Midbrain (tissue), 1 donor: ENCODE measurements at places on chromosomes 2 and 18.

GRCh38 chr18:59546188-59546587 lies 151.0 kb downstream of the CCBE1 start:
- no peak for DNase-seq

DNA sequence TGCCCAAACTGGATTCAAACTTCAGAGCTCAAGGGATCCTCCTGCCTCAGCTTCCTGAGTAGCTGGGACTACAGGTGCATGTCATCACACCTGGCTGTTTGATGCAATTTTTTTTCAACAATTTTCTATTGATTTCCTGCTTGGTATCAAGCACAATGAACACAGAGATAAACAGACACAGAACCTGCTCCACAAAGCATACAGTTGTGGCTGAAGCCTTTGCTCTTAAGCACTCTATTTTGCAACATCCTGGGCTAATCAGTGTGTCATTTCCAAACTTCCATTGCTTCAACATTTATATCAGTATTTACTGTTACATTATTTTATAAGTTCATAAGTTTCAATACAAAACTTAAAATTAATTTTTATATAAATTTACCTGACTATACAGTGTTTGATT lies 79.4 kb downstream of the NEB start:
- DNase-seq: no peak

GRCh38 chr2:53750041-53750768 lies 17.4 kb upstream of the CHAC2 start:
- DNase-seq: peak; percentile 48

GRCh38 chr2:20439503-20439902 lies 7.4 kb upstream of the RHOB start:
- DNase-seq: peak; percentile 26

DNA sequence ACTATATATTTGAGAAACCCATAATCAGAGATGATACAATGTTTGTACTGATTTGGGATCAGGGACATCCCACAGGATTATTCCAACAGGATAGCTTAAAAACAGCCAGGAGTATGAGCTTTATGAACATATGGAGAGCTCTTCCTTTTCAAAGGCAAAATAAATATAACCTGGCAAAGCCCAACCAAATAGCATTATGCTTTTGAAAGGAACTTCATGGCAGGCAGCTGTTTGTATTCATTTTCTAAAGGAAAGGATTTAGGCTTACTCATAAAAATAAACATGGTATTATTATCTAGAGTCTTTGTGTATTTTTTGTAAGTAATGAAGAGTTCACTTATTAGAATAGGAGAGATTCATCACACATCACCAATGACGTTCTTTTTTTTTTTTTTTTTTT lies 44.4 kb downstream of the CCDC195 start:
- no peak for DNase-seq

DNA sequence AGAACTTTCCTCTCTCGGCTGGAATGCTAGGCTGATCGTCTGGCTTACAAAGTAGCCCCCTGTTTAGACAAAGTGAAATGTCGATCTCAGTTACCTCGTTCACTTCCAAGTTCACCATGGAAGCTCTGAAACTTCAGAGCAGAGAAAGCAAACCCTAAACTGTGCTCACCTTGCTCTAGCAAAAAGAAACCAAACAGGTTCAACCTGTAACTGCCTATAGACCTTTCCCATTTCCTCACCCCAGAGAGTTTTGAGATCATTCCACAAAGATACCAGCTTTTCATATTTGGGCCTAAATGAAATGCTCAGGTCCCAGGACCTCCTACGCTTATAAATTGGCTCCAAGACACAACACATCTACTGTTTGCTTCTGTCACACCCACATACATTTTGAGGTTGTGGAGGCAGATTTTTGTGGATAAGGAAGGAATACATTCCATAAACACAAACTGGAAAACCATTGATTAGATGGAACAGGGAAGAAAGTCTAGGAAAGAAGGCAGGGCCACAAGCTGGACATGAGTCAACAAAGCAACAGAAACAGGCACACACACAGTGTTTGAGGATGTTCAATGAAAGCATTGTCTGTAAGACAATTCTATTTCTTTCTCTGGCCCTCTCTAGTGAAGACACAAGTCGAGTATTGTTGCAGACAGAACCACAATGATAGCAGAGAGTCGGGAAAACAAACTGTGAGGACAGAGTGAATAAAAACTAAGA lies 52.8 kb upstream of the TGIF1 start:
- DNase-seq: peak; percentile 90

- DNase-seq: no peak
Measured at GRCh38 chr2:91974401-91975129, 2896.7 kb upstream of the TEKT4 start.

GRCh38 chr18:25112821-25113434 lies 239.0 kb downstream of the ZNF521 start:
- no peak for DNase-seq

DNA sequence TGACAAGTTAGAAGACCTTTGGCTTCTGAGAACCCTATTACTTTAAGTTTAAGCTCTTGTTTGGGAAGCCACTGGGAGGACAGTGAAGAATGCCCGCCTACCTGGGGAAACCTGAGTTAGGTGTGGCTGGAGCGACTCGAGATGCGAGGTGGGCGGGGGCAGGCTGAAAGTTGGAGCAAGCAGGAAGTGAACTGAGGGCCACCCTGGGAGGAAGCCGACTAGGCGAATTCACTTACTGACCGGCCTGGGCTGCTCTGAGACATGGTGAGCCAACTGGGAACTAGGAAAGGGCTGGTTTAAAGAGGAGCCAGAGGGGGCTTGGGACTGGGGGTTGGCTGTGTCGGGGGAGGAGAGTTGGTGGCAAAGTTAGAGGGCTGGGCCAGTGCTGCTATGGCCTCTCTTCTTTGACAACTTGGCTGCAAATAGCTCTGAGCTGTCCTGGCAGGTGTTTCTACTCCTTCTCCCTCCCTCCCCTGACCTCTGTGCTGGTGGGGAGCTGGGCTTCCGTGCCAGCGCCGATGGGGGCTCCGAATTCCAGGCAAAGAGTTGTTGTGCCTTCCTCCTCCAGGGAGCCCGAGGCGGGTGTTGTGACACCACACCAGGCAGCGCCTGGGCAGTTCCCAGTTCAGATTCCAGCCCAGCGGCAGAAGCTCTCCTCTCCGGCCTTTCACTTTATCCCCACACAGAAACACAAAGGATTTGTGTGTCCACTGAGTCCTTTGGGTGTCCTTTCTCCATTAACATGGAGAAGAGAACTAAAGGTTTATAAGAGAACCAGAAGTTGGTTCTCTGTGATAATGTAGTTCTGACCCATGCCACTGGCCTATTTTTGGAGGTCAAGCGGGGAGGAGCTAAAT lies at the start of gene VAMP8:
Gene VAMP8, plus strand, starts transcription at position 201 of the 857 bp plus-strand sequence. Its CDS starts 61 bp downstream, at position 262.
- no peak for DNase-seq

- DNase-seq: no peak
Measured at GRCh38 chr2:166786707-166787106, 101.6 kb upstream of the XIRP2 start.

DNA sequence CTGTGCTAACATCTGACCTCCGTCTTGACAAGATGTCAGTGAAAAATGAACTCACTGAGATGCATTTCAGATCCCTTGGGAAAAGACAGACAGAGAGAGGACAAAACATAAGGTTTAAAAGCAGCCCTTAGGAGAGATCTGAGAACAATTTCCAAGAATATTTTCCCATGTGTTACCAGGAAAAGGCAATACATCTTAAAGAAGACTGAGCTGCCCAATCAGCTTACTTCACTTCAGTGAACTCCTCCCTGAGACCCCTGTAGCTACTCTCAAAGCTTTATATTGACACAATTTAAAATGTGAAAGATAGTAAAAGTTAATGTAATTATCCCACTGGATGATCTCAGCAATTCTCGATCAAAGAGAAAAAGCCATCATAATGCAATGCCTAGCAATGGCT lies 505.0 kb downstream of the DCC start:
- no peak for DNase-seq

DNA sequence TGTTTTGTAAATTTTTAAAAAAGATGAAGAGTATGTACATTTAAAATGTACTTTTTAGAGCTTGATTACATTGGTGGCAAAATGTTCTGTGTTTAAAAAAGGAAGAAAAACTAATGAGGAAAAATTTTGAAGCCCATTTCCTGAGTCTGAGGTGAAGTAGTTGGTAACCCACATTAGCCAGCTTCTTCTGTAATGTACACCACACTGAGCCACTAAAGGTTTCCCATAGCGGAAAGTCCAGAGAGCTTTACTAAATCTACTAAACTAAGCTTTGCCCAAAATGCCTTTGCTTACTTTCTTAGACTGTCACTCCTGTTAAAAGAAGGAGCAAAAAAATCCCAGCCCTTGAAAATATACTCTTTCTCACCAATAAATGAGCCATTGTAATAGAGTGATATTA lies 804.8 kb upstream of the ZEB2 start:
- DNase-seq: no peak

DNA sequence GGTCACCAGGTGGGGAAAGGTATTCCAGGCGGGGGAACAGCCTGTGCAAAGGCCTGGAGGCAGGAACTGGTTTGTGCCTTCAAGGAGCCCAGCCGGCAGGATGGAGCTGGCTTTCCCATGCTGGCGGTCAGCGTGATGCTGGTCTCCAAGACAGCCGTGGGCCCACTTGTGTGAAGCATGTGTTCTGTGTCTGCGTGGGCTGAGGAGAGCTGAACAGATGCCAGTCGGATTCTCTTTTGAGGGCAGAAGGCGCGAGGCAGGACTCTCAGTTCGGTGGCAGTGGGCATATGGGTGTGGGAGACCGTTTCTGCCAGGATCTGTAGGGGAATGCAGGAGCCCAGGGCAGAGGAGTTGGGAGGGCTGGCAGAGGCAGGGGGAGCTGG lies 191.6 kb downstream of the TWIST2 start:
- no peak for DNase-seq

DNA sequence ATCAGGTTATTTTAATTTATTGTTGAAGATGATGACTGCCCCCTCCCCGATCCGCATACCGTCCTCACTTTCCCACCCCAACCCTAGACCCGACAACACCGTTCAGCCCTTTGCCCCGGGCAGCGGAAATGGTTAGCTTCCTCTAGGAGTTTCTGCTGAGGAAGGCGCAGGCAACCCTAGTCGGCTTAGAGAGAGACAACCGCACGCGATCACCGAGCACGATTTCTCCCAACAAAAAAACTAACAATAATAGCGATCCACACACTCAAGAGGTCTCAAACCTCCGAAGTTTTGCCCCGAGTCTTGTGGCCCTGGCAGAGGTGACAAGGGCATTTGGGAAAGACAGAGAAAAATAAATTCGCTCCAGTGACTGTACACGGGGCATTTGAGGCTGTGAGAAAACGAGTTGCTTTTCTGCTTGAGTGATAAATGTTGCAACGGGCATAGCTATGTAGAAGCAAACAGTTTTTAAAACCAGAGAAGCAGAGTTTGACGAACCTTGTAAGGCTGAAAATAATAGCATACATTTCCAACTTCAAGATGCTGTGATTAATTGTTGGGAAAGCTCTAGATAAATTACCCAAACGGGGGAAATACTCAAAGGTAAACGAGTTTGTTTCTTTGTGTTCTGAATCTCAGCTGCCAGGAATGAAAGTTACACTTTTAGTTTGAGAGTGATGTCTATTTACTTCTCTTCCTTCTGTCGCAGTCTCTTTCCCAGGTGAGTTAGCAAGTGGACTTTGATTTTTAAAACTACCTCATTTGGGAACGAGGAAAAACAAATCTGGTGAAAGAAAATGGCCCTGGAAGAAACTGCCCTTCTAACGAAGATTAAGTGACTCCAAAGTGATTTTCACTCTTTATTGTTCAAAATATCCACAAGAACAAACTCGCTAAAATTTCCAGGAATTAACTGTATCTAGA lies 11.0 kb upstream of the SIX3 start:
- no peak for DNase-seq

- no peak for DNase-seq
Measured at GRCh38 chr18:57086163-57086562, 60.7 kb upstream of the BOD1L2 start.

- DNase-seq: no peak
Measured at GRCh38 chr2:55751966-55752365, 58.3 kb upstream of the PNPT1 start.

DNA sequence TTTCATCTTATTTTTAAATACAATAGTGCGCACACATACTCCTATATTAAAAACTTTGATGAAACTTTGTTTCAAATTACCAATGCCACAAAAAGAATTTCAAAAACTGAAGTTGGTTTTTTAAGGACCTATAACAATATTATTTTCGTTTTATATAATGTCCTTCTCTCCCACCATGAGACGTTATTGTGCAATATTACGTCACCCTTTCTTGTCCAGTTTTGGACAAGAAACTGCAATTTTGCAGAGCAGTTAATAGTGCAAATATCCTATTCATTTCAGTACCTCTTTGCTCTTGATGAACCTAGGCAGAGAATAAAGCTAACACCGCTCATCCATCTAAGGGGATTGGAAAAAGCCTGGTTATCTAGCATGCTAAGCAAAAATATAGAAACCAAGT lies 9.7 kb upstream of the ZNF516 start:
- DNase-seq: no peak

- no peak for DNase-seq
Measured at GRCh38 chr2:175147186-175147585, 20.8 kb downstream of the ATF2 start.

DNA sequence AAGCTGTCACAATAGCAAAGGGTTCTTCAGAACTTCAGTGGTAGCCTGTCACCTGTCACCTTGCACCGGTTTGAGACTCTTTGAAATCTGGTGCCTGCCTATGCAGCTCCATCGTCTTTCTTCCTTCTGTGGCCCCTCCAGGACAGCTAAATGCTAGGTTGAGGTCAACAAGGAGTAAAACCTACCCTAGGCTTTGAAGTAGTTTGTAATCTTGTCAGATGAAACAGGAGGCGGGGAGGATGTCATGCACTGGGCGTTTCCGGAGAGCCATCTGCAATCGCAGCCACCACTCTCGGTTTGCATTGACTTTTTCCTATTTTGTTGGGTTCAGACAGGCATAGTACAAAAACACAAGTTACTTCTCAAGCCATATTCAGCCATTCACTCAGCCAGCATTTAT lies 116.7 kb downstream of the LPIN1 start:
- no peak for DNase-seq

GRCh38 chr2:239696559-239697207 lies 295.9 kb upstream of the HDAC4 start:
- DNase-seq: no peak

DNA sequence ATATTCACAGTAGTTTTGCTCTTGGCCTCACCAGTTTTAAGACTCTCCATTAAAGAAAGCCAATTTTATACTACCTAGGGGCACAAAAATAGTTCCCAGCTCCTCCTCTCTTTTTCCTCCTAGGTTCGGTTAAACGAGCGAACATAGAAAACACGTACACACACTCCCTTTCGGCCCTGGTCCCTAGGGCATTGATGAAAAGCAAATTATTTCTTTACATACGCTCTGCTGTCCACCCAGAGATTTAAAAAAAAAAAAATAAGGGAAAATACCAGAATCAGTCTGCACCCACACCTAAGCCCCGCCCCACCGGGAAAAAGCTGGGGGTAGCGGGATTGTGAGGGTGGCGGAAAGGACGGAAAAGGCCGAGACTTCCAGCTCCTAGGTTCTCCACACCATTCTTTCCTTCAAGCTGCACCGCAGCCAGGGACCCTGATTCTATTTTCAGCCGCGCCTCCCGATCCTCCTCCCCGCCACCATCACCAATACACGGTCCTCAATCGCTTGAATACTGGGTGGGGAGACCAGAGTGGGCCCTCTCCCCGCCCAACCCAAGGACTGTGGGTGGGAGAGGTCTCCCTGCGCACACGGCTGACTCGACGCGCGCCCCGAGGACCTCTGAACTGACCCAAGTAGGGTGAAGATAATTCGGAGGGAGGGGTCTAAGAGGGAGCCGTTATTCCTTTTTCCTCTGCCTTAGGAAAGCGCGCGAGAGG lies 769 bp downstream of the ATF2 start:
- DNase-seq: no peak

- DNase-seq: no peak
Measured at GRCh38 chr2:202007015-202007982, 26.4 kb upstream of the FZD7 start.

GRCh38 chr2:230814616-230815015 lies 50.1 kb upstream of the ITM2C start:
- no peak for DNase-seq
